Left lobe of liver (tissue), 2 donors: ENCODE measurements at places on chromosomes 6 and 20. TPM values are rescaled to one million over a fixed set of nuclear protein-coding genes. Genes with fewer than 3 reads are reported as not detected.

Gene KHDC1
- total RNA-seq, result not detected

Gene HLA-DOA
- 0.70 TPM for total RNA-seq

Gene LY86
- 0.63 TPM for total RNA-seq

Gene SLC22A16
- total RNA-seq, result not detected

Gene CALHM6
- total RNA-seq, result 2.2 TPM

Gene SMIM29
- total RNA-seq, result 6.4 TPM

Gene TRIM10
- 1.9 TPM for total RNA-seq
